ENCODE measurements at places on chromosomes 11 and 22.

- no peak for DNase-seq
Observed at GRCh38 chr11:62919476-62919875, 1.7 kb downstream of the CHRM1 start.

DNA sequence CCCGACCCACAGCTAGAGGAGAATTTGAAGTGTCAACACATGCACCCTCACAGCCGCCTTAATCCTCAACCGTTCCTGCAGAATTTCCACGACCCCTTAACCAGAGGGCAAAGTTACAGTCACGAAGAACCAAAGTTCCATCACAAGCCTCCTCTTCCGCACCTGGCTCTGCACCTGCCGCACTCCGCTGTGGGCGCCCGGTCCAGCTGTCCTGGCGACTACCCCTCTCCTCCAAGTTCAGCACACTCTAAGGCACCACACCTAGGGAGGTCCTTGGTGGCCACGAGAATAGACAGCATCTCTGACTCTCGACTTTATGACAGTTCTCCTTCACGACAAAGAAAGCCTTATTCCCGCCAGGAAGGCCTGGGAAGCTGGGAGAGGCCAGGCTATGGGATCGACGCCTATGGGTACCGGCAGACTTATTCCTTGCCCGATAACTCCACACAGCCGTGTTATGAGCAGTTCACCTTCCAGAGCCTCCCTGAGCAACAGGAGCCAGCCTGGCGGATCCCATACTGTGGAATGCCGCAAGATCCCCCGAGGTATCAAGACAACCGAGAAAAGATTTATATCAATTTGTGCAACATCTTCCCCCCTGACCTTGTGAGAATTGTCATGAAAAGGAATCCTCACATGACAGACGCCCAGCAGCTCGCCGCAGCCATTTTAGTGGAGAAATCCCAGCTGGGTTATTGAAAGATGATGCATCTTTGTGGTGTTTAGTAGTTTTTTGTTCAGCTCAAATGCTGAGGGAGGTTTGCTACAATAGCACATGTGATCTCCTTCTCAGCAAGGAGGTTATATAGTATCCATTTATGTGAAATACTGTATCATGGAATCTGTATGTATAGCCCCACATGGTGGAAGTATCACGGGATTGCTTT lies 72.1 kb downstream of the ZC3H12C start:
- no peak for DNase-seq

DNA sequence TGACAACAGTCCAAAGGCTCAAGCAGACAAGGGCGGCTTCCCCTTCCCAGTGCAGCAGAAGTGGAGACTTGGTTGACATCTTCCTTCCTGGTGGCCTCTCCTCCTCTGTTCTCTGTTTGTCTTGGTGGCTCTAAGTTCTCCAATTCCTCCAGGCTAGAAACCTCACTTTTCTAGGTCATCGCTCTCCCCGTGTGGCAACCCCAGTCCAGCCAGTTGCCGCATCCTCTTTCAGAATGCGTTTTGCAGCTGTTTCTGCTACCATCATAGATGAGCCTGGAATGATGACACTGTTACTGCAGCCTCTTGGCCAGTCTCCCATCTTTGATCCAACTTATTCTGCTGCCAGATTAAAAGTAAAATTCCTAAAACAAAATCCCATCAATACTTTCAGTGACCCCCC lies 201.5 kb downstream of the TRIM29 start:
- no peak for DNase-seq

DNA sequence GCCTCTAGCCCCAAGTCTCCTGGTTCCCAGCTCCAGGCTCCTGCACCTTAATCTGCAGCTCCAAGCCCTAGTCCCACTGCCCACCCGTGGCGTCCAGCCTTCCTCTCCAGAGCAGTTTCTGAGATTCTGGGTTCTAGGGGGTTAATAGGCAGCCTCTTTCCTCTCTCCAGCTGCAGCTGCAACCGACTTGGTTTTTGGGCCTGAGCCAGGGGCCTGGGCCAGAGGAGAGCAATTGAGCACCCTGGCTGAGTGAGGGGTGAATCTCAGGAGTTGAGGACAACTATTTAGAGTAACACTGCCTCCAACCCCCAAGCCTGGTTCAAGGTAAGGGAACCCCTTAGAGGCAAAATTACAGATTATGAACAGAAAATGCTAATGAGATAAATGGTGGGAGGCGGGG lies 9.0 kb upstream of the CHRM1 start:
- no peak for DNase-seq

GRCh38 chr11:65133724-65134123 lies 595 bp downstream of the SYVN1 start:
- DNase-seq: no peak

- DNase-seq: no peak
Observed at GRCh38 chr11:58965246-58965985, 26.1 kb downstream of the GLYATL1 start.

DNA sequence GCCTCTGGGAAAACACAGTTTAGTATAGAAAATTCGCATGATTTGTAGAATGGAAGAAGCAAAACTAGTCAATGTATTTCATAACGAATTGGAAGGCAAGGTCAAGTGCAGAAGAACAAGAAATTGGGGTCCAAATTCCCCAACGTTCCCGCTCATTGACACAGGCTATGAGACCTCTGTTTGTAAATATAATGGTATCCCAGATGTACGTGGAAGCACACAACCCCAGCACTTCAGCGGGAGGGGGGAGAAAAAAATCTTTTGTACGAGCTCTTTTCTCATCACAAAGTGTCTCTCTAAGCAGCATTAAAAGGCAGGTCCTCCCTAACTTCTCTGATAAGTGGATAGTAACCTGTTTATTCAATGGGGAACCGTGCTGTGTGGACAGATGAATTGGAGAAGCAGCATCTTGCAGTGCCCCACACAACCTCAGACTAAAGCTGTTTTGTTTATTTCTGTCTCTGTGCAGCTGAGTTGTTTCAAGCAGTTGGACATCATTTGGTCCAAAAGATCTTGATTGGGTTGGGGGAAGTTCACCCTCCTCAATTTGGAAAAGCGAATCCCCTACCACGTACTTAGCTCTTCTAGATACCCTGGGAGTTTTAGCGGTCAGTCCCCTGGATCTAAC lies 1.1 kb upstream of the GAB2 start:
- DNase-seq: no peak

GRCh38 chr11:131002145-131002544 lies 85.9 kb upstream of the SNX19 start:
- DNase-seq: no peak

DNA sequence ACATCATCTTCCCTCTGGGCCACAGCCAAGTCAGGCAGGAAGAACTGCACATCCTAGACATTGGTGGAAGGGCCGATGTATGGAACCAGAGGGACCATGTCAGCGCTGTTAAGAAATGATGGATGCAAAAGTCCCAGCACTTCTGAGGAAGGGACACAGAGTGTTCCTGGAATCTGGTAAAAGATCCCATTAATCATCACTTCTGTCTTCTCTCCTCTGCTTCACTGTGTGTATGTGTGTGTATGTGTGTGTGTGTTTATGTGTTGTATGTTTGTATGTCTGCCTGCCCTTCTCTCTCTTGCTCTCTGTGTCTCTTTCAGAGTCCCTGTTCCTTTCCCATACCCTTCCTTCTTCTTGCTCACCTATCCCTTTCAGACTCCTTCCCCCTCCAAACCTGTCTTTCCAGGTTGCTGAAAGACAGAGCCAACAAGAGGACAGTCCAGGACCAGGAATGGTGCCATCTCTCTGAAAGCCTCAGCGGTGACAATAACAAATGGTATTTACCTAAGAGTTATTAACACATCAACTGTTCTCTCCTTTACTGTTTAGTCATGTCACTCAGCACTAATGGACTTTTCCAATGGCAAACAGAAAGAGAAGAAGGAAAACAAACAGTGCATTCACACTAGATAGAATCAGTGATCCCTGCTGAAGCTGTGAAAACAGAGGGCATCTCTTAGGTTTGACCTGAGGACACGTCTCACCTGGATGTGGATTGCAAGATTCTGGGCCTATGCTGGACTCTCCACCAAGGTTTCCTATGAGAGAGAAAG lies 47.1 kb downstream of the EHF start:
- no peak for DNase-seq

DNA sequence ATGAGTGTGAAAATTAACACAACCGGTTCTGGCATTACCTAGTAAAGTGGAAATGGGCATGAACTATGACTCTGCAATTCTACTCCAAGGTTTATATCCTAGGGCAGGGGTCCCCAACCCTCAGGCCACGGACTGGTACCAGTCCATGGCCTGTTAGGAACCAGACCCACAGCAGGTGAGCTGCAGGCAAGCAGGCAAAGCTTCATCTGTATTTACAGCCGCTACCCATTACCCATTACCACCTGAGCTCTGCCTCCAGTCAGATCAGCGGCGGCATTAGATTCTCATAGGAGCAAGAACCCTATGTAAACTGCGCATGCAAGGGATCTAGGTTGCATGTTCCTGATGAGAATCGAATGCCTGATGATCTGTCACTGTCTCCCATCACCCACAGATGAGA lies 49.8 kb downstream of the MORC2 start:
- no peak for DNase-seq

GRCh38 chr11:27339941-27340340 lies 23.1 kb downstream of the CCDC34 start:
- DNase-seq: no peak

DNA sequence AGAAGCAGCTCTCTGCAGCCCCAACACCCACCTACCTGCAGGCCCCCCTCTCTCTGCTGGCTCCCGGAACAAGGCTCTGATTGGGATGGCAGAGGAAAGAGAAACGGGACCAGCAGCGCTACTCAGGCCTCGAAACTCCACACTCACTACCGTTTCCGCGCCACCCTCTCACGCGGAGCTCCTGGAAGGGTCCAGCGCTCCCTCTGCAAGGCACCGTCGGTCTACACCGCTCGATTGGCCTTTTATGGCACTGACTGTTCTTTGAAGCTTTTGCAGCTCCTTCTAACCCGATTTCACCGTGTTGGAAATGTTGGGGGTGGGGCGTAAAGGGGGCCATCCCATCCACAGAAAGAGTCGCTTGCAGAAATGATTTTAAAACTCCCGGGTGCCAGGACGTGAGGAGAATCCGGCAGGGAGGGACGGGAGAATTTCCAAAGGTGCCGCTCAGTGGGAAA lies 323 bp upstream of the PANX1 start:
- no peak for DNase-seq

DNA sequence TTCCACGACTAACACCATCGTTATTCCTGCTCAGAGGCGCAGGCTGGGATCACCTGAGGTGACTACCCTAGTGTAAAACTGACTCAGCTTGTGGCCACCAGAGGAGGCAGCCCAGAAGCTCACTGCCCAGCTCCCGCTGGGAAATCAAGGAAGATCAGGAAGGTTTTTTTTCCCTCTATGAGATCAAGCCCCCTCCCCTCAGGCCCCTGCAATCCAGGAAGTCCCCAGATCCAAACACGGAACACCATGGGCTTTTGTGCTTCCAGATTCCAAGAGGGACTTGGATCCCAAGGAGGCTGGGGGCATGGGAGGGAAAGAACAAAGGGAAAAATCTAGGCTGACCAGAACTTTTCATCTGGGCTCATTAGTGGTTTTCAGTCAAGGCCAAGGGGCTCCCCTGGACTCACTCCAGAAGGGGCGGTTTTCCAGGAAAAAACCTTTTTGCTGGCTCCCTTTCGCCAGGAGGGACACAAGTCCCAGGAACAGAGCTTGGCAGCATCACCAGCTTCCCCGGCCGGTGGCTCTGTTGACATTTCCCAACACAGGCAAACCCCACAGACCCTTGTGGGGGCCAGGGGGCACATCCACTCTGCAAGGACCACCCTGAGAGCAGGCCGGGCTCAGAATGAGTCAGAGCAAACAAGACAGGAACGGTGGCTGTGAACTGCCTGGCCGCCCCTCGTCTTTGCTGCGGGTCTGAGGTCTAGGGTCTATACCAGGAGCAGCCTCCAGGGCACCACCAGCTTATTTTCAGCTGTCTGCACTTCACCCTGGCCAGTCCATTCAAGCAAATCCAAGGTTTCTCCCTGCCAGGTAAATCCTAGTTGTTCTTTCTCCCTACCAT lies 36.8 kb downstream of the MYH9 start:
- DNase-seq: no peak

- DNase-seq: no peak
Observed at GRCh38 chr11:29159552-29160465, 857.0 kb downstream of the KCNA4 start.

DNA sequence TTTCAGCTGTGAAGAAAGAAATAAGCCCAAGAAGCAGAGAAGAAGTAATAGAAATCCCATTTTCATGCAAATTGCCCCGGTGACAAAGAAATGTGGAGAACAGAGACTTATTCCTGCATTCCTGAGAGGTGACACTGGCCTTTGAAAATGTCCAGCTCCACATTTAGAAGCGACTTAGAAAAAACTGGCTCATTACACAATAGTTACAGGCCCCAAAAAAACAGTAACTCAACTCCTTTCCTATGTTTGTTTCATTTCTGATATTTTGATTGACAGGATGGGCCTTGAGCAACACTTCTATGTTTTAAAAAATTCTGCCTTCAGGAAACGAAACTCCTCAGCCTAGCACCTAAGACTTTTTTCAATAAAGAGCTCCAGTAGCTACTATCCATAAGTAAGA lies 726.9 kb upstream of the TENM4 start:
- DNase-seq: no peak

GRCh38 chr11:101126551-101127196 lies 2.9 kb downstream of the PGR start:
- DNase-seq: no peak

DNA sequence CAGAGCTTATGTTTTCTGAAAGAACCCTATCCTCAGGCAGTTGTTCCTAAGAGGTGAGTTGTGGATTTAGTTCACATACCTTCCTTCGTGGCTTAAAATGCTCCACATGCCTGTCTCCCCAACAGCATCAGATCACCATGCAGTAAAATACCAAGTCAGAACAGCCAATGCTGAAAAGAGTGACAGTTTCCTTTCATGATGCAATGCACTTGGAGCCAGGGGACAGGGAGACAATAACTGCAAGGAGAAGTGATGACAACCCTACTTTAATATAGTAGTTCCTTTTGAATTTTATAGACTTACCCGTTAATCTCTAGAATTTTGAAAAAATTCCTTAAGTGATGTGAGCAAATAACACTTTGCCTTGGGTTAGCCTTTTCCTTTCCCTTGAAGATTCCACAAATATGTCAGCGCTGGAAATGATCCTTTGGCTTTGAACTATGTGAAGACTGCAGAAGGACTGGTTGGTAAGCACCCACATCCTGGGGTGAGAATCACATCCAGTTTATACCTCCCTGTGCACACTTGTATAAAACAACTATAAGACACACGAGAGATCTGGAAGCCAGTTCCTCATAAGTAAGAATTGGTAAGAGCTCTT lies 71.2 kb downstream of the PIWIL4 start:
- no peak for DNase-seq

GRCh38 chr11:112644410-112645131 lies 316.6 kb upstream of the NCAM1 start:
- DNase-seq: no peak

- peak; percentile 24 for DNase-seq
Observed at GRCh38 chr22:17120281-17120680, 879 bp downstream of the TMEM121B start.

Data from activated T-helper 1 cell treated with anti-CD3 and anti-CD28 coated beads, Interleukin-2, amount 50 U/mL, for 16 hours (primary cell).